ENCODE measurements at places on chromosomes 16 and 17.

GRCh38 chr16:3792472-3793012 is 75.2 kb upstream of the TRAP1 start:
- no peak for DNase-seq

DNA sequence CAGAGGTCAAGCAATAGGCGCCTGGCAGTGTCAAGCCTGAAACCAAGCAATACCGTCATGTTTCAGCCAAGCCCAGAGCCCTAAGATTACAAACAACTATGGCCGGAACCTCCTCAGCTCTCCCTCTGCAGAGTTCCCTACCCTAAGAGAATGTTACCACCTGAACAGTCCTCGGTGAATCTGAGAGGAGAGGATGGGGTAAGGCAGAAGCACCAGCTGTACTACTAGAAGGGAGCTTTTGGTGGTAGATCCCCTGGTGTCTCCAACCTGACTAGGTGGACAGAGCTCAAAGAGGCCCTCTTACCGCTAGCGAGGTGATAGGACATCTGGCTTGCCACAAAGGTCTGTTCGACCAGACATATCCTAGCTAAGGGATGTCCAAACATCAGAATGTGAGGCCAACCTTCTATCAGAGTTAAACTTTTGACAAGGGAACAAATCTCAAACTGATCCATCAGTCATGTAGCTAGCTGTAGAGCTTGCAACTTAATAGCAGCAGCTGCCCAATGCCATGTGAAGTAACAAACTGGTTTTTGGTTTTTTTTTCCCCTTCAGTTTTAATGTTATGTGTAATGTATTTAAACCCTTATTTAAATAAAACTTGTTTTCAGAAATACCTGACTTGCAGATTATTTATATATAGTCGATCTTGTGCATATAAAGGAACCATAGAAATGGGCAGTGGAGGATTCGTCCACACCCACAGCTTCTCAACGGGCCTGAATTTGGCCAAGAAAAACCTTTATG is 2.5 kb downstream of the EIF1 start:
- no peak for DNase-seq

DNA sequence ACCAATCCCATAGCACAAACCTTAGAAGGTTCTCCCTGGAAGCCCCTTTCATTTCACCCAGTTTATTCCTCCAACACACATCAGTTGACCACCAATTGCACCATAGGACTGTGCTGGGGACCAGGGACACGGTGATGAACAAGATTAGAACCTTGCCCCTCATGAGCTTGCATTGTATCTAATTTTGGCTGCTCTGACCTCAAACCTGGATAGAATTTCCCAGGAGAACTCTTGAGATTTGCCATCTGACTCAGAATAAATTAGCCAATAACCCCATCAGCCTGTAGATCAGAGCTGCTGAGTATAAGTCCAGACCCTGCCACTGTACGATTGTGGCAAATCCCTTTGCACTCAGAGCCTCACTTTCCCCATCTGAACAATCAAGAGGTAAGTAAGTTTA is 52.1 kb downstream of the CDH11 start:
- no peak for DNase-seq

GRCh38 chr16:6684076-6684673 is 648.5 kb upstream of the RBFOX1 start:
- DNase-seq = no peak

GRCh38 chr16:53821957-53822625 is 118.1 kb downstream of the FTO start:
- no peak for DNase-seq

DNA sequence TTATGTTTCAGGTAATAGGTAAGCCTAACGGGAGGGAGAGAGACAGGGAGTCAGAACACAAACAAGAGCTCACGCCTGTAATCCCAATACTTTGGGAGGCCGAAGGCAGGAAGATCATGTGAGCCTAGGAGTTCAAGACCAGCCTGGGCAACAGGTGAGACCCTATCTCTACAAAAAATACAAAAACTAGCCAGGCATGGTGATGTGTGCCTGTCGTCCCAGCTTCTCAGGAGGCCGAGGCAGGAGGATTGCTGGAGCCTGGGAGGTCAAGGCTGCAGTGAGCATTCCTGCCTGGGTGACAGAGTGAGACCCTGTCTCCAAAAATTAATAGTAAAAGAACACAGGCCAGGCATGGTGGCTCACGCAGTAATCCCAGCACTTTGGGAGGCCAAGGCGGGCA is 27.4 kb downstream of the YWHAE start:
- DNase-seq = no peak

GRCh38 chr16:78675312-78675711 is 575.9 kb downstream of the WWOX start:
- DNase-seq = no peak

- DNase-seq = no peak
These were observed 42.3 kb downstream of the RNF112 start for GRCh38 chr17:19453296-19453695.

DNA sequence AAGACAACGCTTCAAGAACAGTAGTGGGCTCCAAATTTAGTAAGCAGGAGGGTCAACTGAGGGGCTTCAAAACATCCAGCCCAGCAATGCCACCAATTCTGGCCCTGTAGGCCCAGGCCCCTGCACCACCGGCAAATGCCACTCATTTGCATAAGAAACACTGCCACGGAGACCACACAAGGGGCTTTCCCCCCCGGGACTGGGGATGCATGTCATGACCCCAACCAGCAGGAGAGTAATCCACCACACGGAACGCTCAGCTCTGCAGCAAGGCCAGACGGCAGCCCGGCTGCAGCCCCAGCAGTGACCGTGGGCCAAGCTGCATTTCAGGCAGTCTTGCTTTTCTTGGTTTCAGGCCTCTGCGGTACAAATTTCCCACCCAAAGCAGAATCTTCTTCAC is 14.1 kb downstream of the TMEM11 start:
- DNase-seq = no peak

- DNase-seq = no peak
These were observed 45.5 kb downstream of the RBFOX1 start for GRCh38 chr16:7378024-7378695.

GRCh38 chr16:15055141-15056053 is 477 bp downstream of the NTAN1 start:
- DNase-seq = peak; percentile 23

GRCh38 chr17:46910179-46910927 is 12.6 kb upstream of the GOSR2 start:
- DNase-seq = no peak

- no peak for DNase-seq
These were observed 562 bp downstream of the PPL start for GRCh38 chr16:4936181-4936990.

DNA sequence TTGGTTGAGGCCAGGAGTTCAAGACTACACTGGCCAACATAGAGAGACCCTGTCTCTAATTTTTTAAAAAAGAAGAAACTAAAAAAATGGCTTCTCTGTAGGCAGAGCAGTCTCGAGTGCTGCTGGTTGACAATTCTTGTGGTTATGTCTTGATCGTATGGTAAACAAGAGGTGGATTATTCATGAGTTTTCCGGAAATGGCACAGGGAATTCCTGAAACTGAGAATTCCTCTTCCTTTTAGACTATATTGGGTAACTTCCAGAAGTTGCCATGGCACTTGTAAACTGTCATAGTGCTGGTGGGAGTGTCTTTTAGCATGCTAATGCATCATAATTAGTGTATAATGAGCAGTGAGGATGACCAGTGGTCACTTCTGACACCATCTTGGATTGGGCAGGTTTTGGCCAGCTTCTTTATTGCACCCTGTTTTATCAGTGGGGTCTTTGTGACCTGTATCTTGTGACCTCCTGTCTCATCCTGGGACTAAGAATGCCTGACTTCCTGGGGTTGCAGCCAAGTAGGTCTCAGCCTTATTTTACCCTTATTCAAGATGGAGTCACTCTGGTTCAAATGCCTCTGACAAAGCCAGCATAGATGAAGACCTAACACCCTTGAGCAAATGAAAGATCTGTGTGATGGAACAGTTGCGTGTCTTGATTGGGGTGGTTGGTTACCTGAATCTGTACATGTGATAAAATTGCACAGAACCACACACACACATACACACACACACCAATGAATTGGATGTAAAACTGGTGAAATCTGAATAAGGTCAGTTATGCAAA is 30.2 kb downstream of the BMERB1 start:
- DNase-seq = no peak

- DNase-seq = no peak
These were observed 83.9 kb downstream of the RMI2 start for GRCh38 chr16:11429123-11429522.

DNA sequence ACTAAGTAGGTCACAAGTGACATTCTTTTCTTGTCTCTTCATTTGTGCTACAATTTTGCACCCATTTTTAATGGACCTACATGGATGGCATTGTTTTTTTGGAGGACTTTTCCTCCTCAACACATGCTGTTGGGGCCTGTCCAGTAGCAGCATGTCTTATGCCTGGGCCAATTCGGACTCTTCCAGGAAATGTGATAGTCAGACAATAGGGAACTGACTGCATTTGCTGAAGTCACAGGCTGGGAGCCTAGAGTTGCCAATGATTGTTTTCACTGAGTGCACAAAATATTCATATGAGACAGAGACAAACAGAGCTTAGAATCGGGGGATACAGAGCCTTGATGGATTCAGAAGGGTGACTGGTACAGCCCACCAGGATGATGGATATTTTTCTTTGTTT is 867.3 kb upstream of the GOT2 start:
- no peak for DNase-seq

DNA sequence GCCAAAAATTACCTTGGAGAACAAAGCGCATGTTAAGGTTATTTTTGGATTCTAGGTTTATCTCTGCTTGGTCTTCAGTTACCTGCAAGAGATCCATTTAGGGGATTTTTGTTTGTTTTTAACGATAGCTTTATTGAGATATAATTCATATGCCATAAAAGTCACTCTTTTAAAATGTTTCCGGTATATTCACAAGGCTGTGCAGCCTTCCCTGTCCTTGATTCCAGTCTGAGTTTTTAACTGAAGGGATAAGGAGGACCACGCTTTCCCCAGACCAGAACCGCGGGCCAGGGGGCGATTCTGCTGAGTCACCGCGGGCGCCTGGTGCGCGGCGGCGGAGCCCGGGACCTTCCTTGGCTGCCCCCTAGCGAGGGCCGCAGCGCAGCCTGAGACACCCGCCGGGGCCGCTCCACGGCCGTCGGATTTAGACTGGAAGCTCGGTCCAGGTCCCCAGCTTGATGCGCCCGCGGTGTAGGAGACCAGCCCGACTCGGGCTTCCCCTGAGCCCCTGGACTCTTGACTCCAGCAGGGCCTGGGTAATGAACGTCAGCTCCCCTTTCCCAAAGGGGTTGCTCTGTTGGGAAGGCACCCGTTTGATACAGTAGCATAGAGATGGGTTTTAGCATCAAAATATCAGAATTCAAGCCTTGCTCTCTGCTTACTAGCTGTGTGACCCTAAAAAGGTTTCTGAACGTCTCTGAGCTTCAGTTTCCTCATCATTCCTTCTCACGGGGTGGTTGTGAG is 50.0 kb upstream of the STH start:
- peak; percentile 69 for DNase-seq

DNA sequence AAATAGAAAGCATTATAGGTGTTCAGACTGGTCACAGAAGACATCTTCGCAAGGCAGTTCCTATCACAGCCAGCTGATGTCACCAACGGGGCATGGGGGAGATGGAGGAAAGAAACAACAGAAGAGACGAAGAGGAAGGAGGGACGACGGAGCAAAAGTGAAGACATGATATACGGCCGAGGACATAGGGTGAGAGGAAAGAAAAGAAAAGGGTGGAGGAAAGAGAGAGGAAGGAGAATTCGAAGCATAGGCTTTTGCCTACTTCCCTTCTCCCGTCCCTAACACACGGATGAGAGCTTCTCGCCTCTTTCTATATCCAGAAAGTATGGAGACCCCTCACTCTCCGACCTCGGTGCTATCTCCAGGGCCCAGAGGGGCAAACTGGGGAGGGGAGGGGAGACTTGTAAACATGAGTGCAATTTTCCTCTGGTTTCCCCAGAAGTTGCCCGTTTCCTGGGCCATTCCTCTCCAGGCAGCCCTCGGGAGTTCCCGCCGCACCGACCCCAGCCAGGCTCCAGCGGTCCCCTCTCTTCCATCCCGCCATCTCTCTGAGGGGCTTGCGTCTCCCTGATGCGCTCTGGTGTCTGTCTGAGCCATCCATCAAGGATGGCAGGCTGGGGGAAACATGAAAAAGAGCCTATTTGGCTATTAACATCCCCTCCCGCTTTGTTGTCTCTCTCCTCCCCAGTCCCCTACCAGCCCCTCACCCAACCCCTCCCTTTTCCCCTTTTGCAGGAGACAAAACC is 26.0 kb downstream of the COPZ2 start:
- DNase-seq = peak; percentile 68

- no peak for DNase-seq
These were observed 256.1 kb downstream of the IRX3 start for GRCh38 chr16:54030451-54030850.

DNA sequence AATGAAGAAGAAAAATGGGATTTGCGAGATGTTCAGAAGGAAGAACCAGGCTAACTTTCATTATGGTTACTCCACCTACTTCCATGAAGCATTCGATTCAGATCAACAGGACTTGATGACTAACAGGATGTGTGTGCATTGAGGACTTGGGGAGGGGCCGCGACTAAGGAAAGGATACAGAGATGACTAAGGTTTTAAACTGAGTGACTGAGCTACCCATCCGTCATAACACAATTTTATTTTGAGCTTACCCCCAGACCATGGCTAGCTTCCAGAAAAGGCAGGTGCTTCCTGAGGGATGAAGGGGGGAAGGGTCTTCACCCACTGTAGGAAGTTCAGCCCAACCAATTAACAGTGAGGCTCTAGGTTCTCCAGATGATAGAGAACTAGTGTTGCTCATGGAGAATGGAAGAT is 2.5 kb upstream of the CDYL2 start:
- DNase-seq = peak; percentile 80

DNA sequence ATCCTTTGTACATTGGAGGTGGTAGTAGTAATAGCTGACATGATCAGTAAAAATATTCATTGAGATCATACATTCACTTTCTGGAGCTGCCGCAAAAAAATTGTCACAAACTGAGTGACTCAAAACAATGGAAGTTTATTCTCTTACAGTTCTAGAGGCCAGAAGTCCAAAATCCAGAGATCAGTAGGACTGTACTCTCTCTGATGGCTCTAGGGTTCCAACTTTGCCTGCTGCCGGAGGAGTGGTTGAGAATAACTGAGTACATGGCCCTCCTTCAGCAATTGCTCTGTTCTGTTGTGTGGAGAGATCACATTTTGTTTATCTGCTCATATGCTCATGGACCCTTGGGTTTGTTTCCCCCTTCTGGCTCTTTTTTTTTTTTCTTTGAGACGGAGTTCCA is 23.5 kb downstream of the ABAT start:
- DNase-seq = no peak

GRCh38 chr17:58611331-58611730 is 80.5 kb downstream of the TEX14 start:
- no peak for DNase-seq

- DNase-seq = no peak
These were observed 166.7 kb downstream of the XYLT1 start for GRCh38 chr16:17304106-17304490.

DNA sequence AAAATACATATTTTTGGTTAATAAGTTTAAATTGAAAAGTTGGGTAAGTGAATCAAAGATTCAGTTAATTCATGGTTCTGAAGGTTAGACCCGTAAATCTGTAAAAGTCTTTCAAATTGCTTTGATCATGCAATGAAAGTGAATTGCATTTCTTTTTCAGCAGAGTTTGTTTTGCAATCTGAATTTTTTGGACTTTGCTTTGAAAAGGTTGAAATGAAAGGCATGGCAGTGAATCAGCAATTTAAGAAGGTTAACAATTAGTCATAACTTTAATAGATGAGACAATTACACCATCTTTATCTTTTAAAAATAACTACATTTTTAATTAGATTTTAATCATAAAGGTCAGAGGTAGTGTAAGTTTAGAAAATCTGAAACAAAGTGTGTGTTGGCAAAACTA is 310.9 kb upstream of the KCNJ16 start:
- no peak for DNase-seq

All from activated CD4-positive, alpha-beta memory T cell treated with anti-CD3 and anti-CD28 coated beads, Interleukin-2, amount 10 ng/mL, durations not matched to agents 7 days and 5 days (primary cell).